ENCODE measurements at places on chromosomes 2 and 18. TPM values are rescaled to one million over a fixed set of nuclear protein-coding genes. Genes with fewer than 3 reads are reported as not detected.

The SAG gene
- total RNA-seq, result 0.10 TPM

The ATP6V1B1 gene
- not detected for total RNA-seq

The PPP4R1 gene
- 33.0 TPM for total RNA-seq

The RBKS gene
- total RNA-seq, result 1.7 TPM

The RAB1A gene
- 78.6 TPM for total RNA-seq

The IL1R2 gene
- 1.9 TPM for total RNA-seq
